ENCODE measurements at places on chromosomes 3 and 15.
A peak's percentile ranks its signal among the peaks of the same experiment; 100 is the strongest.

- no peak for DNase-seq
Observed at GRCh38 chr3:129952556-129953355, 21.8 kb upstream of the TRH start.

DNA sequence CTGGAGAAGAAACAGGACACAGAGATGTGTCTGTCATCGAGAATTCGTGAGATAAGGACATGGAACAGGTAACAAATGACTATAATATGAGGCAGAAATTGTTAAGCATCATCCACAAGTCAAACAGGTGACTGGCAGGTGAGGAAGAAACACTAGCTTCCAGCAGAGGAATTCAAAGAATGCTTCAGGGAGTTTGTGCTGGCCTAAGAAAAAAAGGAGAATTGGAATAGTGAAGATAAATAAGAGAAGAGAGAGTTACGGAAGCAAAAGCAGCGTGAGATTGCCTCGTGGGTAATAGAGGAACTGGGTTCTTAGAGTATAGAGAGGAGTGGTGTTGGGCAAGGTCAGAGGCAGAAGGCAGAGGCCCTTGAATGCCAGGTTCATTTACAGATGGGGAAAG lies 22.9 kb upstream of the FGF12 start:
- no peak for DNase-seq

- DNase-seq: no peak
Observed at GRCh38 chr15:93286446-93286845, 197.4 kb upstream of the RGMA start.

- no peak for DNase-seq
Observed at GRCh38 chr3:35900079-35900478, 260.8 kb downstream of the ARPP21 start.

GRCh38 chr15:55403531-55403930 lies 4.6 kb downstream of the CCPG1 start:
- DNase-seq: no peak

GRCh38 chr15:47887241-47887800 lies 170.0 kb downstream of the SEMA6D start:
- no peak for DNase-seq

- DNase-seq: no peak
Observed at GRCh38 chr15:48516121-48516520, 129.4 kb downstream of the FBN1 start.

DNA sequence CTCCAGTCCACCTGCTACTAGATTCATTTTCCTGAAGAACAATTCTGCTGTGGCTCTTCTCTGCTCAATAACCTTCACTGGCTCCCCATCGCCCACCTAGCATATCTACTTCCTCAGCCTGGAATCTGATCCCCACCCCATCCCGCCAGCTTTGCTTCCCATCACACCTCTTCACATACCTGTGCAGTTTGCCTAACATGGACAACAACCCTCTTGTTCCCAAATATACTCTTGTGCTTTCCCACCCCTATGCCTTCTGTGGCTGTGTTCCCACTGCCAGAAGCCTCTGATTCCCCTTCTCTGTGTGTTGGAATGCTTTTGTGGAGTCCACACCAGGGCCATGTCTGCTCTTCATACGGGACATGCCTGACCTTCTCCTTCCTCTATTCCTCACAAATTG lies 29.5 kb downstream of the CMTM7 start:
- peak; percentile 19 for DNase-seq

DNA sequence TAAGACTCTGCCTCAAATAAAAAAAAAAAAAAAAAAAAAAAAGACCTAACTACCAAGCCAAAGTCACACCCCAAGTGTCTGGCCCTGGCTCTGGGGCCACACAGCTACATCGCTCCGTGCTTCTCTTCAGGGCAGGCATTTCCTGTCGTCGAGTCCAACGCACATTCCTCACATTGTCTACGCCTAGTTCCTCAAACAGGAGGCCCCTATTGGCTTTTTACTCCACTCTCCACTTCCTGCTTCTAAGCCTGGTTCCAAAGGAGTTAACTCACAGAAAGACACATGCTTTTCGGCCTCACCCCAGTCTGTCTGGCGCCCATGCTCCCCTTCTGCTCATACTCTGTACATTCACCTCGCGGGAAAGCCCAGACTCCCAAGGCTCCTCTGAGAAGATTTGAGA lies 28.8 kb downstream of the KNG1 start:
- peak; percentile 26 for DNase-seq

DNA sequence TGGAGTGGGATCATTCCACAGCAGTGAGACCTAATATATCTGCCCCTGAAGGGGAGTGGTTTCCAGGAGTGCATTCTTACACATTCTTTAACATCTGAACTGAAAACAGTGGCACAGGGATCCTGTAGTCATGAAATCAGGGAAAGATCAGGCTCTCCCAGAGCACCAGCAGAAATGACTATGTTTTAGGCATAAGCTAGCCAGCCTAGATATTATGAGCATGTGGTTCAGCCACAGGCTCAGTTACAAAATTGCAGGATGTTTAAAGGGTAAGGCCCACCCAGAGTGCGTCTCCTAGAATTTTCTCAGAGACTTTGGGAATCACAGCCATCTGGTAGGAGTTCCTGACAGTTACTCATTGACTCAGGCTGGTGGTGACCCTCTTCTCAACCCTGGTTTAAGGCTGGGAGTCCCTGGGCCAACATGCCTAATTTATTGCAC lies 20.9 kb downstream of the FSTL1 start:
- no peak for DNase-seq

DNA sequence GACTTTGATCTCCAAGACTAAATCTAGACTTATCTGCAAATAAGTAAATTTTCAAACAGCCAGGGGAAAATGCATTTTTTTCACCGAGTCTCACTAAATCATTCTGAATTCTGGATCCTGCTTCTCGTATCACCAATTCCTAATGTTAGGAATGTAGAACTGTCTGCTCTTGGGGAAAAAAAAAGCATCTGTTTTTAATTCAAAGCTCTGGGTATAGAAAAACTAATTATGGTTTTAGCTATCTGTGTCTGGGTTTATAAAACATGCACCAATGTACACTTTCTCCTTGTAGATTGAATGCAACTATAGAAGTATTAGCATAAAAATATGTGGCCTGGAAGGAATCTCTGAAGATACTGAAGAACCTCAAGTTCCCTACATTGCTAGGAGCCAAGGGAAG lies 4.8 kb upstream of the CDAN1 start:
- DNase-seq: no peak

- no peak for DNase-seq
Observed at GRCh38 chr3:15654891-15655290, 53.3 kb downstream of the BTD start.

DNA sequence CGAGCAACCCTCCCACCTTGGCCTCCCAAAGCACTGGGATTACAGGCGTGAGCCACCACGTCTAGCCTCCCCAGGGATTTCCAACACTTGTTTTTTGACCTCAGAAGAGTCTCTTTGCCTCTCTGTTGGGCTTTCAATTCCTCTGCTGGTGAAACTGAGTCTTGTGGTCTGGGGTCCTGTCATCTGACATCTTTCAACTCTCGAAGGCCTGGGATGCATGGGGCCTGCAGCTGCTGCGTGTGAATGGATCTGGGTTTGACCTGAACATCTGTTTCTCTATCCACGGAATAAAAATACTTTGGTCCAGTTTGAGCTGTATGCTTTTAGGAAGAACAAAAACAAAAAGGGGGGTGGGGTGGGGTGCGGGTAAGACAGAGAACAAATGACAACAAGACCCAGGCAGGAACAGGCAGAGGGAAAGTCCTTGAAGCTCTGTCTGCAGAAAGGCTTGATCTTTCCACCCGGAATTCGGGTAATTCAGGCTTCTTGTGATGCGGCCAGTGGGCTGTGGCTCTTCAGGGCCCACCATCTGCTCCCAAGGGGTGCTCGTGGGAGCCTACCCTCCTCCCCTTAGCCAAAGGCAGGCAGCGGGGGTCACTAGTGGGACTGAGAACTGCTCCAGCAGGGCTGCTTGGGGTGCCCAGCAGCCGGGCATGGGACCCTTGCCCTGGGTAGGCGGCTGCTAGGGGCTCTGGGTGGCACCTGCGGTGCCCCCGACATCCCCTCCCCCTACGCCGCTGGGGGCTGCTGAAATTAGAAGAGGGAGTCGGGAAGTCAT lies 71.5 kb downstream of the SLC12A8 start:
- DNase-seq: no peak

- no peak for DNase-seq
Observed at GRCh38 chr3:188798556-188799145, 373.1 kb upstream of the TPRG1 start.

All from activated CD8-positive, alpha-beta T cell treated with anti-CD3 and anti-CD28 coated beads, Interleukin-2, amount 10 ng/mL, durations not matched to agents 7 days and 5 days (primary cell).